ENCODE measurements at places on chromosomes 2 and 18. TPM values are rescaled to one million over a fixed set of nuclear protein-coding genes. Genes with fewer than 3 reads are reported as not detected.

- DNase-seq, result no peak
These were observed 95.4 kb upstream of the CHRNA1 start for GRCh38 chr2:174859563-174860169.

DNA sequence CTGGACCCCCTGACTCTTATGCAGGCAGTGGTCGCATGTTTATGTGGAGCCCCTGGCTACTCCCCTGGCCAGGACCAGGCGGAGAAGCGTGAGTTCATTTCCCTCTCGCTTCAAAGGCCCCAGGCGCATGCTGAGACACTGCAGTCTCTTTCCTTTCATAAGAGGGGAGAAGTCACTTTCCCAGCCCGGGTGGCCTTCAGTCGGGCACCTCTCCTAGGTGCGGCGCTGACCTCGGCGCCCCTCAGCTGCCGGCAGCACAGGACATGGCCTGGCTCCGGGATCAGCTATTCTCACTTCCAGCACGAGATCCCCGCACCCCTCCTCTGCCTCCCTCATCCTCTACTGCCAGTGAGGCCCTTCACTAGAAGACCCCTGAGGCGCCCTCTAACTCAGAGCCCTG lies 184.7 kb upstream of the PXDN start:
- no peak for DNase-seq

GRCh38 chr2:175111200-175111657 lies 56.8 kb downstream of the ATF2 start:
- DNase-seq, result no peak

The AQP12B gene
- not detected for total RNA-seq

The EFHD1 gene
- total RNA-seq, result 4.1 TPM

The SH2D6 gene
- 0.34 TPM for total RNA-seq

GRCh38 chr18:76937597-76937996 lies 115.2 kb downstream of the ZNF236 start:
- no peak for DNase-seq

The ARMC9 gene
- 35.2 TPM for total RNA-seq

The GLI2 gene
- 49.1 TPM for total RNA-seq

The CLIP4 gene
- total RNA-seq, result 14.5 TPM

The CYS1 gene
- total RNA-seq, result not detected

GRCh38 chr18:58225101-58225500 lies 181.1 kb downstream of the NEDD4L start:
- DNase-seq, result no peak

- DNase-seq, result no peak
These were observed 738.2 kb downstream of the LRP1B start for GRCh38 chr2:141392517-141393213.

The DYNAP gene
- total RNA-seq, result not detected
